NCI-H2081 treated with DMSO at 0.1 percent for 48 hours (cell line): ENCODE measurements at places on chromosomes 12 and 14.

DNA sequence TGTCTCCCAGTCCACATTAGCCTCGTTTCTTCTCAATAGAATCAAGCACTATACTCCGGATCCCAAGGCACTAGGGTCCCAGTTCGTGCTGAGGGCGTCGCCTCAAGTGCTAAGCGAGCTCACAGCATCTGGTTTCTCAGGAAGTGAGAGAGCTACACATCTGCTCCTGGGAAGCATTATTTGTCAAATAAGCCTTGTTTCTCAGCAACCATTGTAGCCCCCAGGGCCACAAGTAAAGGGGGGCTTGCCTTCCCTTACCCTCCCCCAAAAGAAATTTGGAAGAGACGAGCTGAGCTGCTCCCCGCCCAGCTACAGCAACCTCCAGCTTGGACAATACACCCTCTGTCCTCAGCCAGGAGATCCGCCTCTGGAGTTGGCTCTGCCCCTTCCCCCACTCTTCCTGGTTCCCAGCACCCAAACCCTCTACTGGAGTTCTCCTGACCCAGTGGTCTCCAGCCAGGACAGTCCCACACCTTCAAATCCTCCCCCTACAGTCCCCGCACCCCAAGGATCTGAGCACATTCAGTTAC is 5.7 kb upstream of the TNS2 start:
- DNase-seq: no peak

GRCh38 chr14:37903343-37904191 is 304.1 kb upstream of the SSTR1 start:
- DNase-seq: peak; percentile 19

- DNase-seq: no peak
Measured at GRCh38 chr12:54941659-54942058, 42.9 kb downstream of the TESPA1 start.

GRCh38 chr12:65565601-65566560 is 258.4 kb upstream of the HMGA2 start:
- no peak for DNase-seq

DNA sequence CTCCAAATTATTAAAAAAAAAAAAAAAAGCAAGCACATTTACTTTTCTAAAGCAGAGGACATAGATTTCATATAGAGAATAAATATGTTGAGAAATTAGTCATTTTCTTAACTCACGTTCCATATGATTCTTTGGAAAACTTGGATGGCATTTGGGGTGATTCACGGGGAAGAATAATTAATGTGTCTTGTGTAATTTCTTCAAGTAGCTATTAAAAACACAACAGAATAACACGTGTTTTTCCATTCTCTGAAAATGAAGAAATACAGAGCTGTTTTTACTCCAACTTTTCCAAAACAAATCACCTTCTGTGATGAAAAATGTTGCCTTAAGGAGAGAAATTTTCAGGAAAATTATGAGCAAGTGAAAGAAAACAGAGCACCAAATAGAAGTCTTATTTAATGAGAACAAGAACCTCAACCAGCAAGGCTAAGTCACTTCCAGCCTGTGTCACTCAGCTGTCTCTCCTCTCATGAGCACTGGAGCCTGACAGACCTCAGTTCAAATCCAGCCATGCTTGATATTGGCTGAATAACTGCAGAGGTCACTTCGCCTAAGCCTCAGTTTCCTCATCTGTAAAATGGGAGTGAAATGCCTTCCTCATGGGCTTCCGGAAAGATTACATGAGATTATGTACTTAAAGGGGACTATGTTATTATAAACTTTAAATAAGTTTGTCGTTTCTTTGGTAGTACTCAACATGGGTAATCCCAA is 42.8 kb upstream of the NUAK1 start:
- no peak for DNase-seq

- DNase-seq: no peak
Measured at GRCh38 chr12:41224066-41224465, 35.9 kb downstream of the PDZRN4 start.

- no peak for DNase-seq
Measured at GRCh38 chr12:58189893-58190292, 248.5 kb downstream of the ATP23 start.

DNA sequence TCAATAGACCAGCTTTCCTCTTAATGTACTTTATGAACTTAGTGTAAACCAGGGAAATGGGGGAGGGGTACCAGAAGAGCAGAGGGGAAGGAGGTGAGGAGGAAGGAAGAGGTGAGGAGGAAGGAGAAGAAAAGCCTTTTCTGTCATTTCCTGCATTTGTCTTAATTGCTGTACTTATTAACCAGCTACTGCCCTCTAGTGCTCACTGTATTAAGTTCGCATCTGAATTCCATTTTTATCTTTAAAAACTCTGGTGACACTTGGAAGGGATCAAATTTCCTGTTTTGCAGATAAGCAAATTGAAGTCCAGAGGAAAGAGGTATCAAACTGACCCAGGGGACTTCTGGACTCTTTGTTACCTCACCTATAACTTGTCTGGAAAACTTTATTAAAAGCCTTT is 22.2 kb downstream of the MANSC1 start:
- peak; percentile 40 for DNase-seq

- no peak for DNase-seq
Measured at GRCh38 chr12:75705749-75706711, 194.6 kb upstream of the KRR1 start.

DNA sequence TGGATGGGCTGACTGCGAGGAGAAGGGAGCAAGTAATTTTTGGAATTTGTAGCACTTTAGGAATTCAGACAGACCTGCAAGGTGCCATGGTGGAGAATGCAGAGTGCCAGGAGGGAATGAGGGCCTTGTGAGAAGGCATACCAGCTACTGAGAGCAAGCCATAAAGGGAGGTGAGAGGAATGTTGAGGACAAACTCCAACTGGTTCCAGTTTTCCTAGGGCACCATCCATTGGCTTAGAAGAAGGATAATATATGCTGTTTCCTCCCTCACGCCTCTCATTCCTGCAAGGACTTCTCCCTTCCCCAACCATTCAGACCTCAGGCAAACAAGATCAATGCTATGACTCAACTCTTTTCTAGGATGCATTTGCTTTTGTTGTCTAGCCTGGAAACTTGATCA is 11.2 kb upstream of the DAAM1 start:
- DNase-seq: no peak

- DNase-seq: no peak
Measured at GRCh38 chr12:5488626-5488955, 56.7 kb downstream of the NTF3 start.

- peak; percentile 85 for DNase-seq
Measured at GRCh38 chr14:68349900-68350629, 442.8 kb downstream of the ZFP36L1 start.

GRCh38 chr12:94426049-94426448 is 33.6 kb downstream of the CEP83 start:
- no peak for DNase-seq

- no peak for DNase-seq
Measured at GRCh38 chr14:68886109-68886434, 93.0 kb downstream of the ACTN1 start.

DNA sequence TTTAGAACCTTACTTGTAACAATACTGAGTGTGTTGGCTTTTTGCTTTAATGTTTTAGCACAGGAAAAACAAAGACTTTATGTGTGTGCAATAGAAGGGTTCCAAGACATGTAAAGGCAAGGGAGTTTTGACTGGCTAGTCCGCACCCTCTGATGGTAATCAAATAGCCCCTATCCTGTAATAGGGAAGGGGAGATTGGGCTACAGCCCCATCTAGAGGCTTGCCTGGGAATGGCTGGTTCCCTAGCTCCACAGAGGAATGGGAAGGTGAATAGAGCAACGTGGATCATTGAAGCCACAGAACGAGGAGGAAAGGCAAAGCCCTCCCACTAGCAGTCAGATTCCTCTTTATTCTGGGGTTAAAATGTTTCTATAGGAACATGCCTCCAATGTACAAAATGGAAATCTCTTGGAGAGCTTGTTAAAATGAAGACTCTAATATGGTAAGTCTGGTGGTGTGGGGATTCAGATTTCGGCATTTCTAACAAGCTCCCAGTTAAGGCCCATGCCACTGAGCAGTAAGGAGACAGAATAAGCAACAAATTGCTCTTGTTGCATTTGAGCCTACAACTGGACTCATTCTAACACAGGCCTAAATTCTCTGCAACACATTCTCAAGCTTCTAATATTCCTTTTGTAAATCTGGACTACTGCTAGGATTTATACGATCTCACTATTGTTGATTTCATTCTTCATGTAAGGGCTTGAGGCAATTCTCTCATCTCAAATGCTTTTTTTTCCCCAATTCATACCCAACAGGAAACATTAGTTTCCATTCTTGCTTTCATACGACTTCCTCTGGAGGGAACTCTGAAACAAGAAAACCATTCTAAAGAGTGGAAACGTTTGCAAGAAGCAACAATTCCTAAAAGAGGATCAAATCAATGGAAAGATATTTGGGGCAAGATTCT is 57.1 kb downstream of the NIN start:
- DNase-seq: no peak

GRCh38 chr12:3200032-3200617 is 122.9 kb downstream of the TSPAN9 start:
- no peak for DNase-seq

GRCh38 chr12:267581-268482 is 5.2 kb upstream of the SLC6A13 start:
- DNase-seq: no peak

- no peak for DNase-seq
Measured at GRCh38 chr14:76715101-76715500, 46.2 kb upstream of the VASH1 start.

DNA sequence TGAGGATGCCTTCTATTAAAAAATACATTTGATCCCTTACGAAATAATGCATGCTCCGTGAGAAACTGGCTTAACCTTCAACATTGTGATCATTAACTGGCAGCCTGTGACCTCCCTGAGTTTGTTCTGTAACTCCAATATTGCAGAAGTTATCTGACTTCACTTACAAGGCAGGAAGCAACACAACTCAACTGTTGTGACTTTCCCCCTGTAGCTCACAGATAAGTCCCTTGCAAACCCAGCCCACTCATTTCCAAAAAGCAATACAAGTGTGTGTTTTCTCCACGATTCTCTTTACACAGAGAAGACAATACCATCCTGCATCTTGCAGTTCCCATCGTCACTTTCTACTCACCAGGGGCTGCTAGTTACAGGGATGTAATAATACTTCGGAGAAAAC is 304.7 kb upstream of the TMEM132C start:
- no peak for DNase-seq

DNA sequence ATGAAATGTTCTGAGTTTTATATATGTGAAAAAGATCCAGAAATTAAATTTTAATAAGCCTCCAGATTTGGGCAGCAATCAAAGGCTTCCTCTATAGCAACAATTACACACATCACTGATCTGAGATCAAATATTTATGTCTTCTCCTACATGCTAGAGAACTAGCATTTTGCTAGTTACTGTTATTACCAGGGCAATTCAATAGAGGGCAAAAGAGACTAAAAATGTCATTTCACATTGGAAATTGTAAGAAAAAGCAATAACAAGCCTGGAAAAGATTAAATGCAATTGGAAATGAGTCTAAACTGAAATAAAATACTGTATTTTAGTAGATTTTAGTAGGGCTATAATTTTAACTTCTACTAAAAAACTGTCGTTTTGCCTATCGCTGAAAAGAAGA is 32.6 kb upstream of the ANO6 start:
- no peak for DNase-seq

DNA sequence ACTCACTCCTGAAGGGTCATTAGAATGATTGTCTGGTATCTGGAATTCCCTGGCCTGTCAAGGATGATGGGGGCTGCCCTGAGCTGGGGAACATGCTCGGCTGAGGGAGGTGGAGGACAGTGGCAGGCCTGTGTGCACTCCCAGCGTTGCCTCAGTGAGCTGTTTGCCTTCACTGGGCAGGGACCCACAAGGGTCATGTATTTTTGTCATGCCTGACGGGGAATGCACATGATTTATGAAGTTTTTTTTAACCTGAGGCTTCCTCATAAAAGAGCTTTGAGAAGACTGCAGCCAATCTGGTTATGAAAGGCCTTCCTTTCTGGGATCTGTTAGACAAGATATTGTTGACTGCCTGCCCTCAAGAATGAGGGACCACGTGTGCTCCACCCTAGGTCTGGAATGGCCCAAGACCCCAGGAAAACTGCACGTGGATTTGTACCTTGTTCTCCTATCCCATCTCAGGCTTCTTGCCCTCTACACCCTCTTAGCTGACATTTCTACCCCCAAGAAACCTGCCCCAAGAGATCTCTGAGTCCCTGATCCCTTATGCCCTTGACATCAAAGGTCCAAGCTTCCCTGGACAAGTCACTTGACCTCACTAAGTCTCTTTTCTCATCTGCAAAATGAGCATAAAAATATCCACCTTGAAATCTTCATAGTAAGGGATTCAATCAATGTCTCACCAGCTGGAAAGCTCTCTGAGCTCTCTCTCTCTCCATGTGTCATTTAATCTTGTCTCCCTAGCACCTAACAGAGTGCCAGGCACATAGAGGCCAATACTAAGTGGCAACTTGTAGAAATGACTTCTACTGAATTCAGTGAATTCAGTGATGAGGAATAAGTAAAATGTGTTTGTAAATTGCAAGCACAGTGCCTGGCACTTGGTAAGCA is 24.5 kb upstream of the COL2A1 start:
- no peak for DNase-seq

GRCh38 chr14:60561845-60562746 is 53.1 kb downstream of the SIX6 start:
- DNase-seq: no peak

- no peak for DNase-seq
Measured at GRCh38 chr12:131418121-131418520, 292.8 kb upstream of the SFSWAP start.

GRCh38 chr14:101124815-101125214 is 221.3 kb upstream of the RTL1 start:
- DNase-seq: no peak

DNA sequence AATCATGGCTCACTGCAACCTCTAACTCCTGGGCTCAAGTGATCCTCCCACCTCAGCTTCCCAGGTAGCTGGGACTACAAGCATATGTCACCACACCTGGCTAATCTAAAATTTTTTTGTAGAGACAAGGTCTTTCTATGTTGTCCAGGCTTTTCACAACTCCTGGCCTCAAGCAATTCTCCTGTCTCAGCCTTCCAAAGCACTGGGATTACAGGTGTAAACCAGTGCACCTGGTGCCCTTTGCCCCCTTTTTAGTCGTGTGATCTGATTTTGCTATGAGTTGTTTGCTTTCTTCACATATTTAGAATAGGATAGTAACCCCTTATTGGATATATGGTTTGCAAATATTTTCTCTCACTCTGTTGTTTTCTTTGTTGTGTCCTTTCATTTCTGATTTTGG is 1.7 kb upstream of the RAD52 start:
- no peak for DNase-seq

GRCh38 chr12:64518396-64518795 is 66.5 kb downstream of the TBK1 start:
- no peak for DNase-seq

DNA sequence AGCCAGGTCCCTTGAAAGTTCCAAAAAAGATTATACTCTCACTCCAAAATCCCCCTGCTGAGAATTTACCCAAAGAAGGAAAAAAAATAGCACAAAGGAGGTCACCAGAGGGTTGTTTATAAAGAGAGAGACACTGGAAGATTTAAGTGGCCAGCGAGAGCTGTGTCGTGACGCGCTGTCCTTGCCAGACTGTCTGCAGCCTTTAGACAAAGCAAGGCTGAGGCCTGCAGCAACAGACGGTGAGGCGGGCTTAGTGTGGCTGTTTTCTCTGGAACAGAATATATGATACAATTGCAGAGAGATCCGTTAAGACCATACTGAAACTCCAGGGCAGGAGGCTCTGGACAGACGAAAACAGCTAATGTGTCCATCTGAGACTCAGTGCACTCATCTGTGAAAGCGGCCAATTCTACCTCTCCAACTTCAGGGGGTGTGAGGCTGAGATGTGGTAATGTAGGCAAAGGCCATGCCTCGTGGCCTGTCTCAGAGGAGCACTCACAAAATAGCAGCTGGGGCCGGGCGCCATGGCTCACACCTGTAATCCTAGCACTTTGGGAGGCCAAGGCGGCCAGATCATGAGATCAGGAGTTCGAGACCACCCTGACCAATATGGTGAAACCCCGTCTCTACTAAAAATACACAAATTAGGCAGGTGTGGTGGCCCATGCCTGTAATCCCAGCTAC is 36.2 kb downstream of the ANAPC7 start:
- no peak for DNase-seq
